A549 (cell line): ENCODE measurements at places on chromosomes 12 and 14. TPM values are rescaled to one million over a fixed set of nuclear protein-coding genes. Genes with fewer than 3 reads are reported as not detected.
A peak's percentile ranks its signal among the peaks of the same experiment; 100 is the strongest.

DNA sequence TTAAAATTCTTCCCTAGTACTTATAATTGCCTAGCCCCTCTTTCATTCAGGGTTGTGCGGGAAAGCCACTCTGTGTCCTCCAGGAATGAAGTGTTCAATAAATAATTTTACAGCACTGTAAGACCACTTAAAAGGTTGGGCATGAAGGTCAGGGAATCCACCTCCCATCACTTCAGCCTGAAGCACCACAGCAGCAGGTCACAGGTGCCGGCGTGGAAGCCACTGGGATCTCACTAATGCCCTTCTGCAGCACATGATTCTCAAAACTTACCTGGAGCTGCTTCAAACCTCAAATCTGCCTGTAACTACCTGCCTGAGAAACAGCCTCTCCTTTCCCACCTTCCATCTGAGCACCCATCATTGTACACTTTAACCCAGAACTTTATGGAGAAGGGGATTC lies 159.5 kb downstream of the ANO4 start:
- DNase-seq, result no peak

GRCh38 chr12:12926571-12927071 lies 25.3 kb downstream of the GPRC5D start:
- peak; percentile 64 for DNase-seq

DNA sequence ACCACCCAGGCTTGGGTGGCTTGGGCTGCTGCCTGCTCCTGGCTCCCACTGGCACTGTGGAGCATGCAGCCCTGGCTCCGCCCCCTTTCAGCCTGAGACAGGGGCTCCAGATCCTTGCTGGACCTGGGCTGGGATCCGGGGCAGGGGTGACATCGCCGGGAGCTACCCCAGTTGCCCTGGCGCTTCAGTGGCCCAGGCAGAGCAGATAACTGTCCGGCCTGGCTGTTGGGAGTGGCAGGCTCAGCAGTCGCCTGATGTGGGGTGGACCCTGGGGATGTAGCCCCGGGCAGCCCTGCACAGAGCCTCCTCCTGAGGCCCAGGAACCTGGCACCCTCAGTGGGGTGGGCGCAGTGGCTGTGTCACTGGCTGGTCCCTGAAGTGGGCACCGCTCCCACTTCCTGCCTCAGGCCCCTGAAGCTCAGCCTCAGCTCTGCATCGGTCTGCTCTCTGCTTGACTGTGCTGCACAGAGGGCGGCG lies 57.9 kb downstream of the FUT8 start:
- DNase-seq, result no peak

DNA sequence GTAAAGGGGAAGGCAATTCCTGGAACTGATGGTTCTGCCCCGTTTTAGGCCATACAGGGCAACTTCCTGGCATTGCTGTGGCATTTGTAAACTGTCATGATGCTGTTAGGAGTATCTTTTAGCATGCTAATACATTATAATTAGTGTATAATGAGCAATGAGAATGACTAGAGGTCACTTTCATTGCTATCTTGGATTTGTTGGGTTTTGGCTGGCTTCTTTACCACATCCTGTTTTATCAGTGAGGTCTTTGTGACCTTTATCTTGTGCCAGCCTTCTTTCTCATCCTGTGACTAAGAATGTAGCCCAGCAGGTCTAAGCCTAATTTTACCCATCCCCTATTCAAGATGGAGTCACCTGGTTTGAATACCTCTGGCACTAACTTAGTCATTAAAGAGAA lies 51.2 kb downstream of the TESPA1 start:
- peak; percentile 12 for DNase-seq

GRCh38 chr12:113271466-113271852 lies 50.2 kb downstream of the TPCN1 start:
- DNase-seq, result no peak

DNA sequence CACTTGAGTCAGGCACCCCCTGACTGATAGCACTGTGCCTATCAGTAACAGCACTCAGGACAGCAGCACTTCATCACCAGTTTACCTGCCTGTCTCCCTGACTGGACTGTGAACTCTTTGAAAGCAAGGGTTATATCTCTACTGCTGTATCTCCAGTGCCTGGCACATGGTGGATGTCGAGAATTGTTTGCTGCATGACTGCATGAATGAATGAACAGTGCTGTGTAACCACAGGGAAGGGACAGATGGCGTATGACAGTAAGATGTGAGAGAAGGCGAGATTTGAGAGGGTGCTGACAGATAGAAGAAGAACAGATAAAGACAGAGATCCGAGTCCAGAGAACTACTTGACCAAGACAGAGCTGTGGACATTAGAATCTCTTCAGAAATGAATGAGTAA lies 29.7 kb downstream of the BRAP start:
- DNase-seq, result no peak

DNA sequence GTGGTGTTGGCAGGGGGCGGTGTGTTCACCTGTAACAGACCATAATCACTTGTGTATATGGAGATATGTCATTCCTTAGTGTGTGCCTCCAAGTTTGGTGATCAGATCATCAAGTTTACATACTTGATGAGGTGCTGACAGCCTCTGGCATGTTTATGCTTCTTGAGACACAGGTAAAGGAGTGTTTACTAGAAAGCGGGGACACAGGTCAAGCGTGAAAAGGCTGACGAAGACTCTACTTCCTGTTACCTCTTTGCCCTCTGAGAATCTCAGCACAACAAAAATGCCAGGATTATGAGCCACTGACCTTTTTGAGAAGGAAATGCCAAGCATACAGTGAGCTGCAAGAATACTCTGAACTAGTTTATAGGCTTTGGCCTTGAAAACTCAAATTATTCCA lies 29.6 kb downstream of the PRDM4 start:
- no peak for DNase-seq

DNA sequence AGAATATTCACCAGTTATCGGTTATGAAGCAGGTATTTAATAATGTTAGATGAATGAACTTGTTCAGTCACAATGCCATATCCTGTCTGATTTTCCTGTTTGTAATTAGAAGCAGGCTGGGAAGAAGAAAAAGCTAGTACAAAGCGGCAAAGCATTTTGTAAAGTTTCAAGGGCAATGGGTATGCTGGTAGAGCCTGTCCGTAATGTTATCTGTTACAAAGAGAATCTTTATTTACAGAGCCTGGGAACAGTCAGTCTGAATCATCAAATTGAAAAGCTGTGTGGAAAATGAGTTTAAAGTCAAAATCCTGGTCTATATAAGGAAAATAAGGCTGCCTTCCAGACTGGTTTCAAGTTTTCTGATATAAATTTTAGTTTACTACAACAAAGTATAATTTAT lies 40.5 kb downstream of the PARP11 start:
- no peak for DNase-seq

DNA sequence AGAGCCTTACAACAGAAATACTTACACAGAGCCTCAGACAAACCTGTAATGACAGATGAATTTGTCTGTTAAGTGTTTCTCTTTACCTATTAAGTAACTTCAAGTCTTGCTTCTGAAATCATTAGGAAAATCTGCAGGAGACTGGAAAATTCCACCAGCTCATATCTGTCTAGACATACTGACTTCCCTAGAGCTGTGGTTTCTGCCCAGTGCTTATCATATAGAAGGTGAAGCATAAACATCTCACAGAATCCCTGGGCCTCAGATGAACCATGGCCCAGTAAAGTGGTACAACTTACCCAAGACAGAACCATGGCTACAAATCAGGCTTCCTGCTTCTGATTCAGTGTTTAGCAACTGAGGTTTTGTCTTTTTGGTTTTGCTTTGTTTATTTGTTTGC lies 91.6 kb downstream of the EGLN3 start:
- DNase-seq, result no peak

DNA sequence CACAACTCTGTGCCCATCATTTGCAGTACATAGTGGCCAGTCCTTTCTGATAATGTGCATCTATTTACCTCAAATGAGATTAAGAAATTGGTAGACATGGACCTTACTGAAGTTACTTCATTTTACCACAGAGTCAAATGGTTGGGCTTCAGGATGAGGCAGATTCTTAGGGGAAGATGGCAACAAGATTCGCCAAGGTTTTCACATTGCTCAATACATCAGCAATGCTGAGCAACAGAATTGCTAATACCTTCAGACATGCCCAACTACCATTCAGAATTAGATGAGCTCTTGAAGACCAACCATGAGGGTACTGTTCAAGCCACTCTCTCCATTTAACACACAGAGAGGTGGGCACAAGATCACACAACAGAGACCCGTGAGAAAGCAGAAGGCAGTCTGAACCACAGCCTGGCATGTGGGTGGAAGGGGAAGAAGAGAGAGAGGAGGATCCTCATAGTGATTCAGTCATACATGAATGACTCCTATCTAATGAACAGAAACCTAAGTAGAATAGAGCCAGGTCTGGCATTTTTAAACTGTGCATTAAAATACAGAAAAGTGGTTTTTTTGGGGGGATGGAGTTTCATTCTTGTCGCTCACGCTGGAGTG lies 28.5 kb downstream of the CPM start:
- no peak for DNase-seq

GRCh38 chr12:3313675-3314663 lies 177.0 kb upstream of the PRMT8 start:
- DNase-seq, result peak; percentile 52

DNA sequence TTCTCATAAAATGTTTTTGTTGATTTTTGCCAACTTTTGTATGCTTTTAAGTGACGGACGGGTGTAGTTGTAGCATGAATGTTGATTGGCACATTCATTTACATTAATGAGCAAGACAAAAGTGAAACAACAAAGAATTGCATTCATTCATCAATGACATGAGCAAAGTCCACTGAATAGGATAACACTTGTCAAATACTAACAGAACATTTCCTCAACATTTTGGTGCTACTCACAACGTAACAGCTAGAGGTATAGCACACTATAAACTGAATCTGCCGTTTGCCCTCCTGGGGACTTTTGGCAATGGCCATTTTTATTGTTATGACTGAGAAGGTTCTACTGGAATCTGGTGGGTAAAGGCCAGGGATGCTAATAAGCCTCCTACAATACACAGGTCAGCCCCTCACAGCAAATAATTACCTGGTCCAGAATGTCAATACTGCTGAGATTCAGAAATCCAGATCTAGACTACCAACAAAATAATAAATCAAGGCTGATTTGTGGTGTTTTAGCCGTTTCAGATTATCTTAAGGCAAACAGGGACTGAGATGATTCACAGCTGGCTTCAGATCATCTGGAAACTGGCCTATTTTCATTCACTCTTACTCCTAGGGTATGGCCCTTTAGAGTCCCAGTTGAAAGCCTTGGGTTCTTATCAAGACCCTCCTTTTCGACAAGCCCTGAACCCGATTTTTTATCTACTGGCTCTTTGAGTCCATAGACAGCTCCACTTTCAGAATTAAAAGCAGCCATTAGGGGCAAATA lies 22.5 kb upstream of the CDKN3 start:
- no peak for DNase-seq

DNA sequence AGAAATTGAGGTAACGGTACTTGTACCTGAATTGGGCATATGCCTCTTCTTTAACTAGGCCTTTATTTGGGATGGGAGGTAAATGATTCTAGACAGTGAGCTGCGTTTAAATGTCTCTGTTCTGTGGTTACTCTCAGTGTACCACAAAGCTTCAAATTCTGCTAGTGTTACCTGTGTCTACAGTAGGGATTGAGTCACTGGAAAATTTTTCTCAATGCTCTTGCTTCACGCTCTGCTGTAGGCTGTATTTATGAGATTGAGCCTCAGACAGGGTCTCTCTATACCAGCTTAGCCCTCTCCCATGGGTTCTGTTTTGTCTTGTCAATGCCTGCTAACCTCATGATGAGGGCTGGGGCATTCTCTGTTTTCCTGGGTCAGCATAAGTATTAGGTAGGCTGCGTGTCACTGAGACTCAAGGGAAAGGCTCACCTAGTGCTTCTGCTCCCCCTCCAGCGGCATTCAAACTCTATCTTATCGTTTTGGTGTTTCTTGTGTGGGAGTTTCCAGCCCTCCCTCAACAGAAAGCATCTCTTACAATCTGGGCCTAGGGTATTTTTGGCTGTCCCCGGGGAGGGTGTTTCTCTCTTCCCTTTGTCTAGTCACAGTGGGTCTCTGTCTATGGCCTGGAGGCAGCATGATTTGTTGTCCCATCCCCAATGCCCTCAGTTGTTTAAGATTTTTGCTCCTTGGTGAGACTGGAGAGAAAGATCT lies 285.8 kb downstream of the ADGRD1 start:
- DNase-seq, result no peak

- DNase-seq, result no peak
Measured at GRCh38 chr12:2251526-2252209, 198.9 kb downstream of the CACNA1C start.

GRCh38 chr12:49948866-49949845 lies 1.4 kb upstream of the AQP2 start:
- no peak for DNase-seq

- DNase-seq, result no peak
Measured at GRCh38 chr14:92563359-92563758, 49.8 kb downstream of the RIN3 start.

- DNase-seq, result no peak
Measured at GRCh38 chr12:27554421-27555186, 30.6 kb downstream of the PPFIBP1 start.

DNA sequence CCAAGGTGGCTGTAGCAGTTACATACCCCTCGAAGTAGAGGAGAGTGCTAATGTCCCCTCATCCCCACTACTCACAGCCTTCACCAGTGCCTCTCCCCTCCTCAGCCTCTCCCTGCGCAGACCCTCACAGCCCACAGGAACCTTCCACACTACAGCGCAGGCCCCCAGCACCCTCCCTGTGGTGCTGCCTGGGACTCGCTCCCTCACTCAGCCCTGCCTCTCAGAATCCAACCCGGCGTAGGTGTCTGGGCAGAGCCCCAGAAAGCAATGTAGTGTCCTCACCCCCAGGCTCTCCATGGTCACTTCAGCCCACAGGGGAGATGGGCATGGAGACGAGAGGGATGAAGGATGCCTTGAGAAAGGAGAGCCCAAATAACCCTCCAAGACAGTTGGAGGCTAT lies 10.9 kb upstream of the ZNF740 start:
- no peak for DNase-seq

DNA sequence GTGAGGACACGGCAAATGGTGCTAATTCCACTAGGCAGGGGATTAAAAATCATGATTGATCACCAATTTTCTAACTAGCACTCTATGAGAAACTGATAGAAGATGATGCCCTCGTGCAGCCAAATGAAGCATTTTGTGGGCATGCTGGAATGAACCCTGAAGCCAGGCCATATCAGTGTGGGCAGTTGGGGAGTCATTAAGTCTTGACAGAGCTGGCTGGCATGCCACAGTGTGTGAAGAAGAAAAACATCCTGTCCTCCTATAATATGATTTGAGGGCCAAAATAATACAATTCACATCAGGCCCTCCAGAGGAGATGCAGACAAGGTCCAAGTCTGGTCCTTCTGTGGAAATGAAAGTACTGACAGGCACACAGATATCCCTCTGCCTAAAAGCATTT lies 107.1 kb downstream of the TMTC1 start:
- DNase-seq, result no peak

FITM1 gene
- polyA plus RNA-seq, result 0.36 TPM in 1 of 3 replicates, not detected in the others

KRT75 gene
- not detected in 3 replicates for polyA plus RNA-seq

FAM186B gene
- 0.05 to 0.11 TPM (median 0.08 TPM) in 3 replicates for polyA plus RNA-seq

PMCH gene
- polyA plus RNA-seq, result not detected in 3 replicates

OR6C68 gene
- polyA plus RNA-seq, result not detected in 3 replicates

PTPRO gene
- polyA plus RNA-seq, result 0.04 TPM in 1 of 3 replicates, not detected in the others
